ENCODE measurements at places on chromosomes 3 and 15.

GRCh38 chr15:82856397-82857170, 47.2 kb downstream of the WHAMM start:
- no peak for DNase-seq

- peak; percentile 15 for DNase-seq
Observed at GRCh38 chr3:176431038-176431418, 766.3 kb downstream of the TBL1XR1 start.

GRCh38 chr3:126961791-126962461, 21.0 kb upstream of the PLXNA1 start:
- DNase-seq: peak; percentile 43

DNA sequence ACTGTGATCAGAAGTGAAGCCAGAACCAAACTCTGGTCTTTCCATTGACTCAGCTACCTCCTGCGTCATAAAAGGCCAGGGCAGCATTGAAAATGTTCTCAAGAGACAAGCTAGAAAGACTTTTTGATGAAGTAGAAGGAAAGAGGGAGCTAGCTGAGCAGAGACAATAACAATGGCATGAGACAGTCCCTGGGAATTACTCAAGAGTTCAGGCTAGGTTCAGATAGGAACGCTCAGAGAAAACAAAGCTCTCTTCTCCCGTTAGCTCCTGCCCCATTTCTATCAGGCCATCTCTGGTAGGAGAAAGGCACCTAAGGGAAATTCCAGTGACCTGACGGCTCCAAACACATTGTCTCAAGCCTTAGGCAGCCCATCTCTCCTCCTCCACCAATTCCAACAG, 7.0 kb upstream of the OXTR start:
- DNase-seq: no peak

GRCh38 chr15:62988701-62989100, 53.8 kb upstream of the TPM1 start:
- DNase-seq: no peak
